SK-N-MC (cell line): ENCODE measurements at places on chromosomes 1 and 21.

DNA sequence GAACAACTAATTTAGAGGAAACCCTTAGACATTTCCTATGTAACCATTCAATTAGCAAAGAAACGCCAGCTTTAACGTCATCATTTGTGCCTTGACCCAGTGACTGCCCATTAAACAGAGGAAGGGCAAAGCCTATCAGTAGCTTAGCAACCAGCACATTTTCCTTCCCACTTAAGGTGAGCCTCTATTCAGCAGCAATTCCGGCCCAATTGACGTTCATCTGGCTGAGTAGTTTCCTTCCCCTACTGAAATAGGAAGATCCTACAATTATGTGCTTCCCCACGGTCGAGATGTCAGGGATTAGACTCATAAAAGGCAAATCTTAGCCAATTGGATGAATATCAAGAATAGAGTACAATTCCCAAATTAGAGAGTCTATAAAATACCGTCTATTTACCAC lies 482.1 kb upstream of the ADAMTS5 start:
- DNase-seq = no peak

- DNase-seq = no peak
Measured at GRCh38 chr1:5727191-5727590, 265.0 kb downstream of the NPHP4 start.

DNA sequence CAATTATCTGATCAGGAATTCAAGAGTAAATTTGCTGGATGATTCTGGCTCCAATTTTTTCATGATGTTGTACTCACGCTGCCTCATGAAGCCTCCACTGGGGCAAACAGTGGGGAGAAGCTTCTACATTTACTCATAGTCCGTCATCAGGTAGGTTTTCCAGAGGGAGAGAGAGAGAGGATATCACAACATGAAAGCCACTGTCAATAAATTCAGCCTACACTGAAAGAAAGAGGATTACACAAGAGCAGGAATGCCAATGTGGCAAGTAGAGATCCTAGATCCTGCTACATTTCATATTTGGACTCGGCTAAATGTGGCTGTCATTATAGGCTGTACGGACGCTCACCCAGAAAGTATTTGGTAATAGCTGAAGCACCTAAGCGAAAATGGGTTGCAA lies 819.9 kb downstream of the BRINP3 start:
- no peak for DNase-seq

GRCh38 chr21:38183961-38184360 lies 72.8 kb upstream of the KCNJ15 start:
- no peak for DNase-seq

DNA sequence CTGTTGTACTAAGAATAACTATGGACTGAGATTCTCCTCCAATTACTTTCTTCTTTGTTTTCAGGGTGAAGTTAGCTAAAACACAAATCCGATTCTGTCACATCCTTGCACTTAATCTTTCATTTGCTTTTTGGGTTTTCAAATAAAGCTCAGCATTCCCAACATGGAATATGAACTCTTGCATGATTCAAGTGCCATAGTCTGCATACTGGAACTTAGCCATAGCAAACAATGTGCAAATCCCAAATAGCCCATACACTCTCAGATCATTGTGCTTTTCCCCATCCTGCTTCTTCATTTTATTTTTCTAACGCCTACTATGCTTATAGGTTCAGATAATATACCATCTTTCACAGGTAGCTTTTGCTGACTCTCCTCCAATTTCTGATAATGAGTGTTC lies 455.8 kb upstream of the PRMT6 start:
- no peak for DNase-seq

DNA sequence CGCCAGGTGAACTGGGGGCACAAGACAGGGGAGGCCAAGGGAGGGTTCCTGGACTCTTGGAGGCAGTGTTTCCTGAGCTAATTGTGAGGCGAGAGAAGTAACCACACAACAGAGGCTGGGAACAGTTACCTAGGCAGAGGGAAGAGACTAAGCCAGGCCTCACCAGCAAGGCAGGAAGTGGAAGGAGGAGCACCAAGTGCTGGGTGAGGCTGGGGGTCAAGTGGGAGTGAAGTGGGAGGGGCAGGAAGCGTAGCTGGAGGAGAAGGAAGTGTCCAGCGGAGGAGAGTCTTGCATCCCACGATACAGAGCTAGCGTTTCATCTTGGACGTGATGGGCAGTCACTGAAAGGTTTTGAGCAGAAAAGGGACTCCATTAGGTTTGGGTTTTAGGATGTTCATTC lies 48.3 kb upstream of the CAPZB start:
- DNase-seq = no peak

DNA sequence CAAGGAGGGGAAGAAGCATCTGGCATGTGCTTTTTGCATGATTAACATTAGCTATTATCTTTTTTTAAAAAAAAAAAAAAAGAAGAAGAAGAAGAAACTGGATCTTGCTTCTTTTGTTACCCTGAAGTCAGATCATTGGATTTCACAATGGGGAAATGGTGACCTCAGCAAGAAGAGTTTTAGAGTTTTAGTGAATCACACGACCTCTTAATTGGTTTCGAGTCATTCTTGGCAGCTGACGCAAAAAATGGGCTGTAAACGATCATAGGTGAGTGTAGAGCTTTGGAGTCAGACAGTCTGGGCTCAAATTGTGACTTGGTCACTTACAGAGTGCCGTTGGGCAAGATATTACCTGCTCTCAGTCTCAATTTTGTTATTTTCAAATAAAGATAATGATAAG lies 33.3 kb upstream of the PGBD5 start:
- DNase-seq = no peak
